ENCODE measurements at places on chromosomes 5 and 9. TPM values are rescaled to one million over a fixed set of nuclear protein-coding genes. Genes with fewer than 3 reads are reported as not detected.

Gene MEIKIN
- total RNA-seq = not detected

Gene NRARP
- not detected for total RNA-seq

Gene MYORG
- total RNA-seq = 1.5 TPM

Gene PRRC2B
- 38.2 TPM for total RNA-seq

Gene IFNB1
- 0.52 TPM for total RNA-seq

Gene WDR38
- total RNA-seq = not detected

Gene CDH9
- not detected for total RNA-seq

Gene EFNA5
- total RNA-seq = 2.5 TPM
